ENCODE measurements at places on chromosomes 1 and 21.

- no peak for DNase-seq
Observed at GRCh38 chr1:71049951-71050598, 2.5 kb upstream of the PTGER3 start.

DNA sequence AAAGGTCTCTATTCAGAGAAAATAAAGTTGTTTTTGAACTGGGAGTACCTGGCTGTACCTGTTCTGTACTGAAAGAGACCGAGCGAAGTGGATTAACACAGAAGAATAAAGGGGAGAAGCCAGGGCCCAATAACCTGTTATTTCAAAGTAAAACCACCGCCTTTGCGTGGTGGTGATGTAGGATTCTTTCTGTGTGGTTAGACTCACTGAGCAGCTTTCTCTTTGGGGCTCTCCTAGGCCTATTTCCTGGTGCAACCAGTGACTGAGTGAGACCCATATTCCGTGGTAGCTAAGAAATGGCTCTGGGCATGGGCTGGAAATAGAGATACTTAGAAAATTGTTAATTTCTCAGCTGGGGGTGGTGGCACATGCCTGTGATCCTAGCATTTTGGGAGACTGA lies 99.9 kb downstream of the XCL2 start:
- DNase-seq = no peak

DNA sequence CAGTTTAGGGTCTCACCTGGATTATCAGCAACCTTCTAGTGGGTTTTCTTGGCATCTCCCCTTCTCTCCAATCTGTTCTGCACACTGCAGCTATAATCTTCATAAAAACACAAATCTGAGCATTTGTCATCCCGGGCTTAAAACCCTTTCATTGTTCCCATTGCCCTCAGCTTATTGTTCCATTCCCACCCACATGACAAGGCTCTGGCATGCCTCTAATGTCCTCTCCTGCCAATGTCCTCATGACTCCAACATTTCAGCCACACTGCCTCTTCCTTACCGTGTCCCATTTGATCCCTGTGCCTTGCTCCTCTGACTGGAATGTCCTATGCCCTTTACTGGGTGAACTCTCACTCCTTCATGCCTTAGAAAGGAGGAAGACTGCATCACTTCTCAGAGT lies 7.5 kb upstream of the DPH2 start:
- DNase-seq = no peak

DNA sequence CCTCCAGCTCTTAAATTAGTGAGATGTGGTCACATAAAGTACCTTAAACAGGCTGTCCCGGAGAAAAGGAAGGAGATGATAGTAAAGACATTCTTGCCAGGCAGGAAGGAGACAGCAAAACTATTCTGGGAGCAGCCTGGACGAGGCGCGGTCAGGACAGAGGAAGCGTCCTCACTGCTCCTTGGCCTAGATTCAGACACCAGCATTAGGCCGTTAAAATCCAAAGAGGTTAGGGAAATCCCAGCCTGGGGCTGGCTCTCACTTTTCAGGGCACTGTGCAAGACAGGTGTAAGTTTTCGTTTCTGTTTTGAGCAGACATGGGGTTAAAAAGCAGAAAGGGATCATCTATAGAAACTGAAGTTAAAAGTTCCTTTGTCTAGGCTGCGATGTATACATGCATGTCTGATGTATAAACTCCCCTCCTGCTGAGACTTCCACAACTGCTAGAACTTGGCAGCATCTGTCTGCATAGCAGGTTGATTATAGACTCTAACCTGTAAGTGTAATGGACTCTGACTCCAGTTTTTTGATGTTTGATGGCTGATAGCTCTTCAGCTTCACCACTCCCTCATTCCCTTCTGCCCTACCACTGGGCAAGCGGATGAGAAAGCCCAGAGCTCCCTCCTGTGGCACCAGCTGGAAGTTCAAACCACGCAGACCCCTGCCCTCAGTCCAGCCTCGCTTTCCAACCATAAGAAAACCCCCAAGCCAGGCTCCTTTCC lies 21.5 kb downstream of the STPG1 start:
- no peak for DNase-seq

- DNase-seq = no peak
Observed at GRCh38 chr1:220299337-220299736, 27.1 kb upstream of the RAB3GAP2 start.

- no peak for DNase-seq
Observed at GRCh38 chr1:235327559-235328270, at the start of gene ARID4B. TSS of gene ARID4B (minus strand) at chr1:235328179. CDS start at chr1:235326919, 1,260 bp downstream.

DNA sequence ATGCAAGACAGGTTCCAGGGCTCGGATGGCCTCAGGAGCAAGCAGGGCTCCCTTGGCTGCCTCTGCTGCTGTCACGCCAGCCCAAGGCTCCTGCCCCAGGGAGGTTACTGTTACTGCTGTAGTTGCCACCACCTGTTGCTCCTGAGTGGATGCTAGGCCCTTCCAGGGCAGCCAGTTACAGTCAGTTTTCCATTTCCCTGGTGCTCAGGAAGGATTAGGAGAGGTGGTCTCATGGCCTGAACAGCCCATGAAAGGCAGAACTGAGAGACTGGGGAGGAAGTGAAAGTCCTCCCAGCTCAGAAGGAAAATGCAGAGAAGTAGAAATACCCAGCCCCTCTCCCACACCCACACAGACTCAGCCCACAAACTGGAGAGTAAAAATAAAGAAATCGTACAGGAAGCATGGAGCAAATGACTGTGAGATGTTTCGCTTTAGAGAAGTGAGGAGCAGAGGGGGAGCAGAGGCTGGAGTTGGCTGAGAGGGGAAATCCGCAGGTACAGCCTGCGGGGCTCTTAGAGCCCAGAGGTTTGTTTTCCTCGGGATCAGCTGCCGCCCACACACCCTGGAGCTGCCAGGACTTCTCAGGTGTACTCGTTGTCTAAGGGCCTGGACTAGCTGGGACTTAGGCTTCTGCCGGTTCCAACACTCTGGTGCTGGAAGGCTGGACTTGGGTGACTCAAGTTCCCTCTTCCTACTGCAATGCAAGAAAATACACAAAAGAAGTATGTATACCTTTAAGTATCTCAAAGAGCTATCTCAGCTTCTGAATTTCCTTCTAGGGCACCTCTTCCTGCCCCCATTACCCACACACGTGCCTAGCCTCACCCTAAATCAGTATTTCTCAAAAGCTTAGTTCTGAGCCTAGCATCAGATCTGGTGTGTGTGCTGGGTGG lies 2.3 kb downstream of the IL6R start:
- DNase-seq = no peak

DNA sequence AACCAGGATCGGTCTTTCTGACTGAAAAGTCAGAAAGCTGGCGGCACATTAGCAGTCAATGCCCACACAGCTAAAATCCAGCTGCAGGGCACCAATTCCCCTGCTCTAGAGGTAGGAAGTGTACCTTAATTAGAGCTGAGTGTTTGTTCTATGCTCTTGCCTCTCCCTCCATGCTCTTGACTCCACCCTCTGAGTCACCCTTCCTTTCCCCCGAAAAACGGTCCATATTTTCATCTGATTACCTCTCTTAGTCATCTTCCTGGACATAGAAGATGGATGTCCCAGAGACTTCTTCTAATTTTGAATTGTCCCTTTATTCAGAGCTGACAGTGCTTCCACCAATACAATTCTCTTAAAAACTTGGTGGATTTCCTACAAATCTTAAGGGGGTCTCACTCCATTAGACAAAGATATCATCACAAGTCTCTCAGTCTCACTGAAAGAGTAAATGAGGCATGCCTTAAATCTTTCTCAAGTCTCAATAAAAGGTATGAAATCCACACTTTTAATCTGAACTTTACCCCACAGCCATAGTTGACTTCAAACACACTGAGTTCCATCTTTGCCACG lies 44.1 kb upstream of the SLC19A1 start:
- no peak for DNase-seq

- DNase-seq = no peak
Observed at GRCh38 chr1:227318853-227319607, 738 bp upstream of the CDC42BPA start.

- no peak for DNase-seq
Observed at GRCh38 chr1:30403061-30403645, 320.2 kb downstream of the MATN1 start.

DNA sequence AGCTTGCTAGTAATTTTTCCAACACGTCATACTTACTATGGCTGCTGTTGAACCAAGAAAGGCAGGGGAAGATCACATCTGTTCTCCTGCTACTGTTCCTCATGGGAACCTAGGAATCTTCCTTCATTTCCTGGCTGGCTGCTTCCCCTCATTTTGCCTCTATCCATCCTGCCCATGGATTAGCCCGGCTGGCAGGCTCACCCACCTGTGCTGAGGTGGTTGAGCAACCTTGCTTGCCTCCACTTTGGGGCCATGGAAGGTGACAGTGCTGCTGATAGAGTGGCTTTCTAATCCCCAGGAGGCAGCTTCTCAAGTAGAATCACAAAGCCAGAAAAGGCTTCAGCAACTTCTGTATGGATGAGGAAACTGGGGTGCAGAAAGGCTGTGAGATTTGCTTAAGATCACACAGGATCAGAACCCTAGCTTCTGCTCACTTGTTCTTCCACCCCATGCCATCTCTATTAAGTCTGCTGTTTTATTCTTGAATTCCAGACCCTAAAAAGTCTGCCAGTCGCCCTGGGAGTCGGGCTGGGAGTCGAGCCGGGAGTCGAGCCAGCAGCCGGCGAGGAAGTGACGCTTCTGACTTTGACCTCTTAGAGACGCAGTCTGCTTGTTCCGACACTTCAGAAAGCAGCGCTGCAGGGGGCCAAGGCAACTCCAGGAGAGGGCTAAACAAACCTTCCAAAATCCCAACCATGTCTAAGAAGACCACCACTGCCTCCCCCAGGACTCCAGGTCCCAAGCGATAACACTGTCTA lies 6.2 kb upstream of the BMP8A start:
- no peak for DNase-seq

DNA sequence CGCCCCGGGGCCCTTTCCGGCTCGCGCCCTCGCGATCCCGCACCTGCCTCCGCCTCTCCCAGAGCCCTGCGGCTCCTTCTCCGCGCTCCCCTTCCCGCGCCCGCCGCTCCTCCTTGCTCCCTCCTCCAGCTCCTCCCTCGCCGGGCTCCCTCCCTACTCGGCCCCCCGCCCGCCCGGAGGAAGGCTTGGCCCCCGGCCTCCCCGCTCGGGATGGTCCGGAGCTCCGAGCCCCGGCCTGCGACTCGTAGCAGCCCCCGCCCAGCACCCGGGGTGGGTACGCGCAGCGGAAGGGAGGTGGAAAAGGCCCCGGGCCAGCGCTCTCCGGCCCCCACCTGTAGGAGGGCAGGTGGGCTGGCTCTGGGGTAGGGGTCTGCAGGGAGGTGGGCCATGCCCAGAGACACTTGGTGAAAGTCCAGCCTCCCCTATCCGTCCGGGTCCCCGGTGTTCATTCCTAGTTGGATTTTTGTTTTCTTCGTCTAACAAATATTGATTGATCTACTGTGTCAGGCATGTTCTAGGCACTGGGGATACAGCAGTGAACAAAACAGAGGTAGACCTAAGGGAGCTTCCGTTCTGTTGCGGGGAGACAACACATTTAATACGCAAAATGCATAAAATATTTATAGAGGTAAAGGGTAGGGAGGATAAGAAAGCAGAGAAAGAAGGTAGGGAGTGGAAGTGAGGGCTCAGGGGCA lies at the start of gene HTR1D:
TSS of gene HTR1D (minus strand) at position 82 of the 695 bp plus-strand sequence. CDS start 23,283 bp downstream, outside the sequence.
- no peak for DNase-seq

- DNase-seq = no peak
Observed at GRCh38 chr1:170623171-170623570, 40.8 kb upstream of the PRRX1 start.

DNA sequence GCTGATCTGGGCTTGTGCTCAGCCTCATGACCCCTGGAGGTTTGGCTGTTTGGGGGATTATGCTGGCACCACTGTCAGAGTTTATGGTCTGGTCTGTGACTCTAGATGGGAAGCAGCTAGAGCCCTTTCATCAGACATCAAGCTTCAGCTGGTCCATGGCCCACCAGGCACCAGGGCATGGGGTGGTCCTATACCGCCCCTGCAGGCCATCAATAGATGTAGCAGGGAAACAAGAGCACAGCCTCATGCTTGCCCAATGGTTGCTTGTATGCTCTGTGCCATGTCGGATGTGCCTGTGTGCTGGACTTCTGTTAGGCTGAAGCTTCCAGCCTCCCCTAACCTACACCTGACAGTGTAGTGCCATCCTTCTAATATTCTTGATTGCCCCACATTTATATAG lies 71.1 kb upstream of the CD34 start:
- DNase-seq = no peak

DNA sequence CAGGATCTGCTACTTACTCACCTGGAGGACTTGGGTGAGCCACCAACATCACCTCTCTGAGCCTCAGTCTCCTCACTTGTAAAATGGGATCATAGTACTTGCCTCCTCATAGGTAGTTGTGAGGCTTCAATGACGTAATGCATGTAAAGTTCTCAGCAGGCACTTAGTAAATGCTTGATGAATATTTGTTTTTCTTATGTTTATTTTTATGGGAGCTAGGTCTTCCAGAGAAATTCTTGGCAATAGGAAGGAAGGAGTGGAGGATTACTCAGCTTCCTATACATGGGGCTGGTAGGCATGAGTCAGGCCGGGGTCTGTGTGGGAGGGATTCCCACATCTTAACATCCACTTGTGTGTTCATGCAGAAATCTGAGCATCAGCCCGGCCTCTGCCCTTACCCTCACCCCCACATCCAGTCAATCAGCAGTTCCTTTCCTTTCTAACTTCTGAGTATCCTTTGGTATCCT lies 95.4 kb upstream of the USP24 start:
- DNase-seq = no peak

GRCh38 chr1:210681158-210681557 lies 352.5 kb downstream of the HHAT start:
- no peak for DNase-seq

All from activated CD4-positive, CD25-positive, alpha-beta regulatory T cell treated with anti-CD3 and anti-CD28 coated beads, Interleukin-2, amount 50 U/mL, for 16 hours (primary cell).